NCI-H69 (cell line): ENCODE measurements at places on chromosomes 2 and 18.

DNA sequence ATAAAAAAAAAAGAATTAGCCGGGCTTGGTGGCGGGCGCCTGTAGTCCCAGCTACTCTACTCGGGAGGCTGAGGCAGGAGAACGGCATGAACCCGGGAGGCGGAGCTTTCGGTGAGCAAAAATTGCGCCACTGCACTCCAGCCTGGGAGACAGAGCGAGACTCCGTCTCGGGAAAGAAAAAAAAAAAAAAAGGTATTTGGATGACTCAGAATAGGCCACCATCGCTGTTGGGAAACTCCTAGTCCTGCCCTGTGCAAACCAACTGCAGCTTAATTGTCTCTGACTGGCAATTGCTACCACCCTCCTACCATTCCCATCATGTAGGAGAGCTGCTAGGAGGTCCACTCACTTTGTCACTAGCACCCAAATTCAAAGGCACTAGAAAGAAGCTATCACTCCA, 43.5 kb downstream of the ATP8B1 start:
- no peak for DNase-seq

- DNase-seq: peak; percentile 92
Measured at GRCh38 chr2:122643725-122644329, 888.4 kb downstream of the TSN start.

GRCh38 chr2:71813315-71813714, 334.3 kb downstream of the CYP26B1 start:
- DNase-seq: no peak

- DNase-seq: no peak
Measured at GRCh38 chr2:166410828-166411472, 35.2 kb upstream of the SCN9A start.

DNA sequence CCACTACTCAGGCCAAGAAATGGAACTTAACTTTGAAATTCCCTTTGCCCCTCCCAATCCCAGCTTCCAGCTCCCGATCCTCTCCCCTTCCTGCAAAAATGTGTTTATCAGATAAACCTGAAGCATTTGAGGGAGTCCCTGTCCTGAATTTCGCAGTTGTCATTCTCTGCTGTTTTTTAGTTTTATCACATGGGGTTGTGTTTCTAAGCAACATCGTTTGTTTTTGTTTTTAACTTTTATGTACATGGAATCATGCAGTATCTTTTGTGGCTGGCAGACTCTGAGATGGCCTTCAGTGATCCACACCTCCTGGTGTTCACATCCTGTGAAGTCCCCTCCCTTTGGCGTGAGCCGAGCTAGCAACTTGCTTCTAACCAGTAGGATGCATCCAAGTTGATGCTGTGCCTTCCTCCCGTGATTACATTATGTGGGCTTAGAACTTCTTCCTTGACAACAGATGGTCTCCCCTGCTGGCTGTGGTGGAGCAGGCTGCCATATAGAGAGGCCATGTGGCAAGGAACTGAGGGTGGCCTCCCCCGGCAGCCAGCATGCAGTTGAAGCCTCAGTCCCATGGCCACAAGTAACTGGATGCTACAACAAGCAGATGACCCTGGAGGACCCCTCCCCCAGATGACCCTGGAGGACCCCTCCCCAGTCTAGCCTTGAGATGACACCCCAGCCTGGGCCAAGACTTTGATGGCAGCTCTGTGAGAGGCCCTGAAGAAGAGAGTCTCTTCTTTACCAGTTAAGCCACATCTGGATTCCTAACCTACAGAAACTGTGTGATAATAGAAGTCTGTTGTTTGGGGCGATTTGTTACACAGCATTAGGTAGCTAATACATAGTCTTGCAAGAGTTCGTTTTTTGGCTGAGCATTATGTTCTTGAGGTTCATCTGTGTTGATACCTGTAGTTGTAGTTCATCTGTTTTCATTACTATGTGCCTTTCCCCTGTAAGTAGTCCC, 27.7 kb downstream of the SH3BP4 start:
- peak; percentile 19 for DNase-seq

DNA sequence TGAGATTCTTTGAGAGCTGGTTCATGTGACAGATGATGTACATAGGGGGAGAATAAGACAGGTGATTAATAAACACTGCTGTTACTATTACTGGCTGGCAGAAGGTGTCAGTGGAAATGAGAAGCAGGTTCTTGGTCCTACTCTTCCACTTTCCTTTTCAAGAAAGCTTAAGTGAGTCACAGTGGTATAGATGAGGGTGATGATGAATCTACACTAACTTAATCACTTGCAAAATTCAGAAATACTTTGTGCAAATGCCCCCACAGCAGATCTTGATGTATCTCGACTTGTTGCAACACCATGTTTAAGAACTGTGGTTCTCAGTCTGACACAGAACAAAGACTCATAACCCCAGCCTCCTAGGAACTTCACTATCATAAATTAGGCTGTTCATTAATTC, 35.9 kb upstream of the MGAT5 start:
- no peak for DNase-seq

DNA sequence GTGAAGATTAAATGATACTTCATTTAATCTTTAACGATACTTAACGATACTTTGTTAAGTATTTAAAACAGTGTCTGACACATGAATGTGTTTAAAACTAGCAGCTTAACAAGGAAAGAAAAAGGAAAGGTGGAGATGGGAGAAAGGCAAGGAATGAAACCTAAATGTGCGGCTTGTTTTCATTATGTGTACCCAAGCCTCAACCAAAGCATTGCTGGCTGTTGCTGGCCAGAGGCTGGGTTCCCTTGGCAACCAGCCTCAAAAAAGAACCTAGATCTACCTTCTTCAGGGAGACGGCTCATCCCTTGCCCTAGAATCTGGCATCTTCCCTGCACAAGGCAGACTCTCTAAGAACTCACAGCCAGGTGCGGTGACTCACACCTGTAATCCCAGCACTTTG, 13.8 kb upstream of the PCBP1 start:
- DNase-seq: no peak

- peak; percentile 67 for DNase-seq
Measured at GRCh38 chr2:241616168-241617125, 20.5 kb downstream of the THAP4 start.

- no peak for DNase-seq
Measured at GRCh38 chr2:184577743-184578142, 20.6 kb upstream of the ZNF804A start.

GRCh38 chr2:152384992-152385391, 50.0 kb downstream of the FMNL2 start:
- DNase-seq: no peak

- DNase-seq: no peak
Measured at GRCh38 chr2:18522484-18523146, 37.8 kb downstream of the RDH14 start.

DNA sequence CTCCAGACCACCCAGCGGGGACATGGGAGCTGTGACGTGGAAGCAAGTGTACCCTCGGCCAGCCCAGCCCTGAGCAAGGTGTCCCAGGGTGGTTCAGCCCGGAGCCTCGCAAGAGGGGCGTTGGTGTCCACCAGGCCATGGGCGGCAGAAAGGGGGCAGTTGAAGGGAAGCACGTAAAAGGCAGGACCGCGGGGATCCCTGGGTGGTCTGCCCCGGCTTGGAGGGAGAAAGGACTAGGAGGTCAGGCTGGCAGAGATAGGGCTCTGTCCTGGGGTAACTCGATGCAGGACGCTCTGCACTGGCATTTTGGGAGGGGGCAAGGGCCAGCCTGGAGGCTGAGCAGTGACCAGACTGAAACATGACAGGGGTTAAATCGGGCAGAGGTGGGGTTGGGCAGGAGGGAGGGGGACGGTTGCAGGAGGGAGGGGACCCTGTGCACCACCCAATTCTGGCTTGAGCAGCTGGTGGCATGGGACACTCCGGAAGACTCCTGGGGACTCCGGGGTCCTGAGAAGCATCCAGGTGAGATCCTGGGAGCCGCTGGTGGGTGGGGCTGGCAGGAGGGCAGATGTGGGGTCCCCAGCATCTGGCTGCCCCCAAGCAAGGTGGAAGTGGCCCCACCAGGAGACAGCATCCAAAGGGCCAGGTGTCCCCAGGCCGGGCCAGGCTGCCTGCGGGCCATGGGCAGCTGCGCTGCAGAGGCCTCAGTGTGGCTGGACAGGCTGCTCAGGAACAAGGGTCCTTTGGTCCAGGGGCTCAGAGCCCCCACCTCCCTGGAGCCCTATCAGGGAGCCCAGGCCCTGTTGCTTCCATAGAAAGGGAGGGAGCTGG, 46.8 kb upstream of the GPC1 start:
- no peak for DNase-seq

- no peak for DNase-seq
Measured at GRCh38 chr2:44929735-44930273, 11.7 kb upstream of the SIX3 start.
